RCC 7860 (cell line): ENCODE measurements at places on chromosomes 5 and 9.

DNA sequence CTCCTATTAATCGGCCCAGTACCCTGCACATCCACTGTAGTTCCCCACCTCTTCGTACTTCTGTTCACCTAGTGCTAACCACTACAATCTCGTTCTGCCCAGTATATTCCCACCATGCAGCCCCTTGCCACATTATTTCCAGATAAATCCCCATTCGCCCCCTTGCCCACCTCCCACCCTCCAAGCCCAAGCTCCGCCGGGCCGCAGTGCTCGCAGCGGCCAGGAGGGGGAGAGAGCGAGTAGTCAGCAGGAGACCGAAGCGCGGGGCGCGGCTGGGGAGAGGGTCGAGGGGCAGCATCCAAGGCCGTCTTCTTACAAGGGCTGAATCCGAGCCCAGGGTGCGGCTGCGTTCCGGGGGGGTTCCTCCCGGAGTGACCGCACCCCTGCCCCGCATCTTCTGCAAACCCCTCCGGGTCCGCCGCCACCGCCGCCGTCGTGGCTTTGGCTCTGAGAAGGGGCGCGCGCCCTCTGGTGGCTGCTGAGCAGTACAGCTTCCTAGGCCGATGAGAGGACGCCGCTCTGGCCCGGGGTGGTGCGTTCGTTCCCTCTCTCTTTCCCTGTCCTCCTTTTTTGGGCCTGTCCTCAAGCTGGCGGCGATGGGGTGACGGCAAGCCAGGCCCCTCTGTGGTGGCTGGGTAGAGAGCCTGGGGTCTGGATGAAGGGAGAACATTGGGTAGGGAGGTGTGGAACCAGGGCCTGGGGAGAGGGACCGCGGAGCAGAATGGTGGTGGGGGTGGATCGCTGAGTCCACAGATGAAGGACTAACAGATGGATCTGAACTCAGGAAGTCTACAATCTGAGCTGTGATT lies 30.0 kb upstream of the PSD2 start:
- peak; percentile 49 for DNase-seq

DNA sequence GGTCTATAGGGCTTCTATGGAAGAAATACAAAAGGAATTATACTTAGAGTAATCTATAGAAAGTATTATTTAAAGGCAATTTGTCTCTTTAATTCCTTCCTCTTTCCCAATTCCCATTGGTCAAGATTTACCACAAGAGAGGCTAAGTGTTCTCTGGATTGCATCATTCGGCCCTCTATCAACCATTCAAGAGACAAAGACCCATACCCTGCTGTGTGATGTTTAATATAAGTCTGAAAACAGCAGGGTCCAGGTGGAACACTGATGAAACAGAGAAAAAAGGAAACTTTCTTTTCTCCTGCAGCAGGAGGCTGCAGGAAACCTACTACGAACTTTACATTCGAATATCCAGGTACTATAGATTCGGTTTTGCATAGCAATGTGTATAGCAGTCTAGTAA lies 323.4 kb downstream of the CHSY3 start:
- no peak for DNase-seq

GRCh38 chr5:147688656-147689356 lies 93.7 kb downstream of the JAKMIP2 start:
- DNase-seq, result no peak

- DNase-seq, result no peak
Observed at GRCh38 chr5:5739490-5739945, 317.0 kb downstream of the ICE1 start.

DNA sequence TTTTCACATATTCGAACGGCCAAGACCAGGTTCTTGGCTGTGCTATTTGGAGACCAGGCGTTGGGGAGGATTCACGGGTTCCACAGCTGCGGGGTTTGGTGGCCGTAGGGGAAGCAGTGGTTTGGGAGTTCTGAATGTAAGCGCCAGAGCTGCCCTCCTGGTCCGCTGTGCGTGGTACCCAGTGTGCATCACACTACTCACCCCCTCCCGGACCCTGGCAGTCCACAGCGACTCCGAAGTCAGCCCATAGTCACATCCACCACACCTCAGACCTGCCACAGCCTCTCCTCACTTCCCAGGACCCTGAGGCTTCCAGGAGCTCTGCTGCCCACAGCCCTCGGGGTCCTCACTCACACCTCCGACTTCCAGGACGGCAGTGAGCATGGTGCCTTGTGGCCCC lies 26.8 kb downstream of the AMBP start:
- DNase-seq, result no peak

- no peak for DNase-seq
Observed at GRCh38 chr5:37769108-37769507, 70.7 kb downstream of the GDNF start.

GRCh38 chr5:138662599-138662998 lies 87.4 kb upstream of the HSPA9 start:
- no peak for DNase-seq

GRCh38 chr5:107460789-107461188 lies 209.9 kb downstream of the EFNA5 start:
- DNase-seq, result no peak

- DNase-seq, result no peak
Observed at GRCh38 chr5:150064681-150065220, 21.6 kb downstream of the CSF1R start.

- no peak for DNase-seq
Observed at GRCh38 chr5:23703940-23704855, 196.8 kb downstream of the PRDM9 start.

DNA sequence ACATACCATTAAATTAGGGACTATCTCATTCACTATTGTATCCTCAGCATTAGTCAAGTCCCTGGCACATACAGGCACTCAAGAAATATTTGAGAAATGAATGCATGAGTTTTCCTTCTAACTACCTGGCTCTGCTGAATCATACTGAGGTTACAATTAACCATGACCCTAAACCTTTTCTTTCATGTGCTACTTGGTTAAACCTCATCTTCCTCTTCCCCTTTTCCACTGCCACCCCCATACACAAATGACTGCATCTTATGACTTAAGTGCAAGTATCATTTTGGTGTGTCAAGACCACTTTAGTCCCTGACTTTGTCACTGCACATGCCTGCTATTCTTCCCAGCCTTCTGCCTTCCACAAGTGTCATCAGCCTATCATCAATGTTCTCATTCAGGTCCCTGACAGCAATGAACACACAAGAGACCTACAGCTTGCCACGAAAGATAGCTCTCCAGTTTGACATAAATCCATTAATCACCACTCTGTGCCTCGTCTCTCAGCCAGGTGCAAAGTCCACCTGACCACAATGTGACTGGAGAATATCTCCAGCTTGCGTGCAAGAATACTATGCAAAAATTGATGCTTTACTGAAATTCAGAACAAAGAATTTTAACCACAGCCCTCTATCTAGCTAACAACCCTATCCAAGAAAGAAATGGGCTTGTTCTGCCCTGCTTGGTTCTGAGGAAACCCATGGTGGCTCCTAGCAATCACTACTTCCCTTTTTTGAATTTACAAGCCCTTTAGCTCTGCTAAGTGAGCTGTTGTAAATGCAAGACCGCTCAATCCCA lies 74.5 kb downstream of the MAPKAP1 start:
- peak; percentile 91 for DNase-seq

GRCh38 chr5:65461490-65461889 lies 20.2 kb downstream of the ADAMTS6 start:
- no peak for DNase-seq

DNA sequence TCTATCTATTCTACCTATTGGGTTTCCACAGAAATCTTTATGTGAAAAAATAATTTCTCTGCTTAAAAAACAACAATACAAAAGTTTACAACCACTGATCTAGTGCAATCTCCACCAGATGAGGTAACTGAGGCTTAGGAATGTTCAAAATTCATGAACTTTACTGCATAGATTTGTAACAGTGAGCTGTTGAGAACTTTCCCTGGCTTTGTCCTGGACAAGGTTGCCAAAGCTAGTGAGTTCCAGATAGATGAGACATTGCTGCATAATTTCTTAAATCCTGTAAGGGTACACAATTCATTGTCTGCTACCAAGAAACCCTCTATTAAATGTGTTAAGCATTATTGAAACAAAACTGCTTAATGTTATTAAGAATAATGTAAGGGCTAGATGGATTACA lies 102.7 kb downstream of the OSMR start:
- DNase-seq, result no peak

DNA sequence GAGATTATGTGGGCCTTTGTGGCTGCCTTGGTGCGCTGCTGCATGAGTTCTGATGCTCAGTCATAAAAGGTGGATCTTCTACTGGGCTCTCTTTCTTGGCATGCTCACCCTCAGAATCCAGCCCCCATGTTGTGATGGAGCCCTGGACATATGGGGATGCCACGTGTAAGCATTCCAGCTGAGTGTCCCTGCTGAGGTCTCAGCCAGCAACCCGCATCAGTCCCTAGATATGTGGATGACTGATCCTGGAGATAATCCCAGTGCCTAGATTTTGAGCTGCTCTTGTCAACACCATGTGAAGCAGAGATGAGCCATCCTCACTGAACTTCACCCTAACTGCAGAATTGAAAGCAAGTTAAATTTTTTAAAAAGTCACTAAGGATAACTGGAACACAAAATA lies 390.1 kb downstream of the DMRT2 start:
- no peak for DNase-seq

- no peak for DNase-seq
Observed at GRCh38 chr5:1374030-1374678, 29.3 kb upstream of the CLPTM1L start.

DNA sequence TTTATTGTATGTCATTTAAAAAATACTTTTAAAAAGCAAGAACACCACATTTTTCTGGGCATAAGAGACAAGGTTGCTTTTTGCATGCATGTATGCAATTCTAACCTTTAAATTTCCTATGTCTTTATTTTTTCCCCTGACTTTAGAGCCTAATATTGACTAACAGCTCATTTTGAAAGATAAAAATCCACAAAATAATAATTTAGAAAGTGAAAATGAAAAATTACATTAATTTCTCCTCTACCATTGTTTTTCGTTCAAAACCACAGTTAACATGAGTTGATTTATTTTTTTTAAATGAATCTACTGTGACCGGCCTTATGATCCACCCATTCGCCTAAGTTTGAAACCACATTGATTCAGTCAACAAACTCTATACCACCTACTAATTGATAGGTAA lies 137.5 kb upstream of the CDKN2B start:
- DNase-seq, result peak; percentile 2

DNA sequence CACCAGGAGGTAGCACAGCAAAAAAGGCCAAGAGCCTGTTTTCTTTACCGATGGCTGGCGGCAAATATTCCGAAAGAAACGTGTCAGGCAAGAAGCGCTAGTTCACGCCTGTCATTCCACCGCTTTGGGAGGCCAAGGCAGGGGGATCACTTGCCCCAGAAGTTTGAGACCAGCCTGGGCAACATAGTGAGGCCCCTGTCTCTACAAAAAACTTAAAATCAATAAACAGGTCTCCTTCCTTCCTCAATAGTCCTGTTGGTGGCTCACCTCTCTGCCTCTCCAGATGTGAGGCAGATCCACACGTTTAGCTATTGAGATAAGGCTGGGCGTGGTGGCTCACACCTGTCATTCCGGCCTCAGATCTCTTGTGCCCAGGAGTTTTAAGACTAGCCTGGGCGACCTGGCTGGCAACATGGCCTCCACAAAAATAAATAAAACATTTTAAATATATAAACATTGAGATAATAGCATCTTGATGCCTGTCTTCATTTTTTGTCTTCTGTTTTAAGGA lies 1.3 kb upstream of the TMEM250 start:
- no peak for DNase-seq

DNA sequence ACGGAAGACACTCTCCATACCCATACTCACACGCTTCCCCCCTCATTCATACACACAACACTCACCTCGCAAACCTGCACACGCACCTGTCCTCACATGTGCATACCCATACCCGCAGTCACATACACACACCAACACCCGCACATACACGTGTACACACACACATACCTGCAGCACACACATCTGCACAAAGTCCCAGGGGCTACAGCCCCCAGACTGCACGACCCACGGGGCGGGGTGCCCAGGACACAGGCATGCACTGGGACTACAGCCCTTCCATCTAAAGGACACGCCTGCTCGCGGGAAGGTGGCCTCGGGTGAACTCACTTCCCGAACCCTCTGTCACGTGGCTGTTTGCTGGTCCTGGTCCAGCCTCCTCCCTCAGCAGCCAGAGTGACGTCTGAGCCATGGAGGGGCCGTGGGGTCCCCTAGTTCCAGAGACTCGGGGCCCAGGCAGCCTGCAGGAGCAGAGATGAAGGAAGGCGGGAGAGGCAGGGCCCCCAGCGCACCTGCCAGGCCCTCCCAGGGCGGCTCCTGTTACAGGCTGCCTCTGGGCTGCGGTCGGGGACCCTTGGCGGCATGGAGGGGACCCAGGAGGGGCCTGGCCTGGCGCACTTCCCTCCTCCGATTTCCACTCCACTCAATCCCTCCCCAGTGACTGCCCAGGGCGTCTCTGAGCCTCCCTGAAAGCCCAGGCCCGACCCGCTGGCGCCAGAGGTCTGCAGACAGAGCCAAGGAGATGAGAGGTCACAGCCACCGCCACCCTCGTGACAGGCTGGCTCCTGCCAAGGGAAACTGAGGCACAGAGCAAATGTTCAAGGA lies 8.1 kb downstream of the SLC12A7 start:
- no peak for DNase-seq

GRCh38 chr9:121278477-121279261 lies 10.7 kb downstream of the GSN start:
- peak; percentile 53 for DNase-seq

GRCh38 chr9:121300283-121301119 lies 32.5 kb downstream of the GSN start:
- no peak for DNase-seq

DNA sequence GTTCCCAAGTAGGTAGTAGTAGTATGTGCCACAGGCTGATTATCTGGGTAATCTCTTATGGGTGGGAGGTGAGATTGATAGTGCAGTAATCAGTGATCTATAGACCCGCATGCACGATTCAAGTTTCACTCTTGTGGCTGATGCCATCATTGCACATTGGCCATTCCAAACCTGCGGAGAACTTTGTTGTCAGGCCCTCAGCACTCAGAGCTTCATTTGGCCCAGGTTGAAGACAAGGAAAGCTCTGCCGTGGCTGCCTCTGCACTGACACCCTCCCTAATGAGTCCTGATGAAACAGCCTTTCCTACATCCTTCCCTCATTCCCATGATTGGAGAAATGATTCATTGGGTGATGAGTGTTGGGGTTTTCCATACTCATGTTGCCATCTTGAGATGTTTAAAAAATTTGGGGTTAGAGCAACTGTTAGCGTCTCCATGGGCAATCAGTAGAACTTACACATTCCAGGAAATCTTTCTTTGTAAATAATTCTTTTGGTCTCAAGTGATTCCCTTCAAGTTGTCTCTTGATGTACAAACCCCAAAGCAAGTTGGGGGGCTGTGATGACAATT lies 22.9 kb downstream of the PROP1 start:
- DNase-seq, result no peak

- DNase-seq, result no peak
Observed at GRCh38 chr5:111511831-111512374, 432 bp downstream of the STARD4 start.
